ENCODE measurements at places on chromosomes 4 and X.
A peak's percentile ranks its signal among the peaks of the same experiment; 100 is the strongest.

- no peak for DNase-seq
Observed at GRCh38 chr4:36209941-36210649, 34.2 kb downstream of the ARAP2 start.

DNA sequence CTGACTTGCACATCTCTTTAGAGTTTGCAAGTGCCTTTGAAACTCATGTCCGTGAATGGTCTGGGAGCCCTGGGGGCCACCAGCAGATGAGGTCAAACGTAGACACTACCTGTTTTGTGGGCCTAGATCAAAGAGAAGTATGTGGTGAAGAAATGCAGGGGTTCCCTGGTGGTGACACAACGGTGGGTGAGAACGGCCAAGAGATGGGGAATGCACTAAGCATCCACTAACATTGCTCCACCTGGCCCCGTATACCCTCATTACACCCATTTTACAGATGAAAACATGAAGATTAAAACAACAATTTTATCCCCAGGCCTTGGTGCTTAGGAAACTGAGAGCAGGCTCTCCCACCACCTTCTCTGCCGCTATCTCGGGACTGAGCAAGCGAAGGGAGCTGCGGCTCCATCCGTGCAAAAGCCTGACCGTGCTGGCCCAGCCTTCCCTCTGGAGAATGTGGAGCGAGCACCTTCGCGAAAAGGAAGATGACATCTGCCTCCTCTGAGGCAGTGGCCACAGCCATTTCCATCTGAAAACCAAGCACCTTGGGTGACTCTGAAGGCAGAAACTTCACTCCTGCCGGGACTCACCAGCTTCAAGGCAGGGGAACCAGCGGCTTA, 91.9 kb downstream of the EVC2 start:
- DNase-seq = no peak

- DNase-seq = no peak
Observed at GRCh38 chr4:84470204-84470785, 28.8 kb downstream of the NKX6-1 start.

DNA sequence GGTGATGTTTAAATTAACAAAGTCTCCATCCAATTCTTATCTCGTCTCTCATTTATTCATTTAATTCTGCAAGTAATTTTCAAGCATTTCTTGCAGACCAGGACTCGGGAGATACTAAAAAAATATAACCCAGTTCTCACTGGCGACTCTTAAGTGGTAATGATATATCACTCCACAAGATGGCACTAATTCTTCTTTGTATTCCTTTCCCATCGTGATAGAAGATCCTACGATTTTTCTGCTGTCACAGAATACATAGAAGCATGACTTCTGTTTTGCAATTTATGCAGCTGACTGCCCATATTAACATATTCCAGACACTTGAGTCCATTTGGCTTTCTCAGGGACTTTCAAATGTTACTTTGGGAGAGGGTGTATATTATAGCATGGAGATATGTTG, 64.0 kb upstream of the FGF13 start:
- peak; percentile 3 for DNase-seq

DNA sequence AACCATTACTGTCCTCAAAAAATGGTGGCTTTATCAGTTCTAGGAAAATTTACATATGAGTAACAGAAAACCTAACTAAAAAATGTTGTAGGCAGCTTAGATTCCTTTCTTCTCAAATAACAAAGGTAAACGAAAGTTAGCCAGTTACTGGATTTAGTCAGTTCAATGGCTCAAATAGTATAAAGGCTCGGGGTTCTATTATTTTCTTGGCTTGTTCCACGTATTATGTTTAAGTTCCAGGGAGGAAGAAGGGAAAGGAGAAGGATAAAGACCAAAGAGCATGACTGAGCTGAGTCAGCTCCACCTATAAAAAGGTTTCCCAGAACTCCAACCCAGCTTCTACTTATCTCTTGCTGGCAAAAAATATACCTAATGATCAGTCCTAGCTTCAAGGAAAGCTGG, 41.0 kb upstream of the MAB21L2 start:
- DNase-seq = no peak

DNA sequence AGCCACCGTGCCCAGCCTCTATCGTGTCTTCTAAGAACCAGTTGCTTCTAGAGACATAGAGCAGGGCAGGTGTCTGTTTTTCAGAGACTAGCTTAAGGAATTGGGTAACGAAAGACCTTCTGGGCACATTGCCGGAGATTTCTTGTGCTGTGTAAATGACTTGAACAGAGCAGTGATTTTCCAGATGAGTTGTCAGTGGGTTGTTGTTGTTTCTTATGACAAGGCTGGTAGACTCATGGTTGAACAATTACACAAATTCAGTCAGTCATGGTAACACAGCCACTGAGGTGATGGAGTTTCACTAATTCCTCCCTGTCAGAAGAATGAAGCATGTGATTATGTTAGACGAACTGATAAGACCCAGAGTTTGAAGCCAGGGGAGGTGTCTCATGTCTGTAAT, 20.5 kb upstream of the DDX3X start:
- DNase-seq = peak; percentile 69

DNA sequence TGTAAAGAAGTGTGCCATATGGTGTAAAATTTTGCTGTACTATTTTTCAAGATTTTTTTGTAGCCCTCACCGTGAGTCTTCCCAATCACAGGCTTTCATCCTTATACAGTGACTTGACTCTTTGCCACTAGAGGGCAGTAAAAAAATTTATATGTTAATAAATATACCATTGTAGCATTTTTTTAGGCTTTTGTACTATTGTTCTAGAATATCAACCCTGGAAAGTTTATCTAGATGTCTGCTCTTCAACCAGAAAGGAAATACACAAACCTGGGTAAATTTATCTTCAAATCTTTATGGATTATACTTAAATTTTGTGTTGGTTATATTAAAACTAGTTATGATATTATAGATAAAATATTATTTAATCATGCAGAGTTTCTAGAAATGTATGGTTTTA, 235.3 kb downstream of the TENM3 start:
- DNase-seq = peak; percentile 50

DNA sequence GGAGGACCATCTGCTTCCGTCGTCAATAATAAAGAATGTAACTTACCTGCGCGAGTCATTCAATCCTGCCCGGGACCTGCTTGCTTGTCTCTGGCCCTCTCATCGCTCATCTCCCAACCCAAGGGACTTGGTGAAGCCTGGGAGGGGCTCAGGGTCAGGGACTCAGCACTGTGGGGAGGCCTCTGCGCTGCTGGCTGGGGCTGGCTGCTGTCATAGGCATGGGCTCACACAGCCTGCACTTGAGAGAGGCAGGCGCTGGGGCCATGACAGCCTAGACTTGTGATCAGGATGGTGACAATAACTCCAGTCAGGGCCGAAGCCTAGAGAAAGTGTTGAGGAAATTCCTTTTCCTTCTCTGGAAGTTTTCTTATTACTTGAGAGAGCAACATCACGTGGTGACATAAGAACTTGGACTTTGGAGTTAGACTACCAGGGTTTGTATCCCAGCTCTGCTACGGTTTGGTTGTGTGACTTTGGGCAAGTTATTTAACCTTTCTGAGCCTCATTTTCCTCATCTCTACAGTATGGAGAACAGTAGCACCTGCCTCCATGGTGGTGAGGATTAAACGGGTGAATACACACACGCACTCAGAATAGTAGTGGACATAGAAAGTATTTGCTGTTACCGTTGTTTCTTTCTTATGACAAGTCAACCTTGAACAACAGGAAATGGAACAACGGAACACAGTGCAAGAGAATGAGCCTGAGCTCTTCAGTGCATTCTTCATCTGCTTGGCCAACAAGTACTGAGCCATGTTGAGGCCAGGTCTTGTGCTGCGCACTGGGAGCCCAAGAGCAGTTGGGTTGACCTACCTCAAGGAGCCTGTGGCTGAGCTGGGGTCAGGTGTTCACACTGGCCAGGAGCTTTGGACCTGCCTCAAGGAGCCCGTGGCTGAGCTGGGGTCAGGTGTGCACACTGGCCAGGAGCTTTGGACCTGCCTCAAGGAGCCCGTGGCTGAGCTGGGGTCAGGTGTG, 60.5 kb downstream of the TBC1D14 start:
- DNase-seq = no peak

GRCh38 chr4:32042486-32043247, 1322.5 kb downstream of the PCDH7 start:
- no peak for DNase-seq

GRCh38 chrX:74383611-74384010, 37.7 kb upstream of the SLC16A2 start:
- peak; percentile 4 for DNase-seq

GRCh38 chr4:24137671-24138601, 248.1 kb upstream of the PPARGC1A start:
- no peak for DNase-seq

- no peak for DNase-seq
Observed at GRCh38 chrX:2705046-2705832, 14.1 kb downstream of the CD99 start.

GRCh38 chrX:47204970-47205369, 11.3 kb downstream of the UBA1 start:
- DNase-seq = no peak

DNA sequence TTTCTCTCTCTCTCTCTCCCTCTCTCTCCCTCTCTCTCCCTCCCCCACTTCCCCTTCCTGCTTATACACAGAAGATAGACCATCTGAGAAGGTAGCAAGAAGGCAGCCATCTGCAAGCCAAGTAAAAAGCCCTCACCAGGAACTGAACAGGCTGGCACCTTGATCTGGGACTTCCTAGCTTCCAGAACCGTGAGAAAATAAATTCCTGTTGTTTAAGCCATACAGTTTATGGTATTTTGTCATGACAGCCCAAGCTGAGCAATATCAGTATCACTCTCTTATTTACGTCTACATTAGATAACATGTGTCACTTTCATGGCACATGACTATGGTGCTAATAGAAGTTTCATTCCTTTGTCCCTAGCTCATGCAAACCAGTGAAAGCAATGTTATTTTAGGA, 581.1 kb downstream of the INPP4B start:
- DNase-seq = no peak

DNA sequence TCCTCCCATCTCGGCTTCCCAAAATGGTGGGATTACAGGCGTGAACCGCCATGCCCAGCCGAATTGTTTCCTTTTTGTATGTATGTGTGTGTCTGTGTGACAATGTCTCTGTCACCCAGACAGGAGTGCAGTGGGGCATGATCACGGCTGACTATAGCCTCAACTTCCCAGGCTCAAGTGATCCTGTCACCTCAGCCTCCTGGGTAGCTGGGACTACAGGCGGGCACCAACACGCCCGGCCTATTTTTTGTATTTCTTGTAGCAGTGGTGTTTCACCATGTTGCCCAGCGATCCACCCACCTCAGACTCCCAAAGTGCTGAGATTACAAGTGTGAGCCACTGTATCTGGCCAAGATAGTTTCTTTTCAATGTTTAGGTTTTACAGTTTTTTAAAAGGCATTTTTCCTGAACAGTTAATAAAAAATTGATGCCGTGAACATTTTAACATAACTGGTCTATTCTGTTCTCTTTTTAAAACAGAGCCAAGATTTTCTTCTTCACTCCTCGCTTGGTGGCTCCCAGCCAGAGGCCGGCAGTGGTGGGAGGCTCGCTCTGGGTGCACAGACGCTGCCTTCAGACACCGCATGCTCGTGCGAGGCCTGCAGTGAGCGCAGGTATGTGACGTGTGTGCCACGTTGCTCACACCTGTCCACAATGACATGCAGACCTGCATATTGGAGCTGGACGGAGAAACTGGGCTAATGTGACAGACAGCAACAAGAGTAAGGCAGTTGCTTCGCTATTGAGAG, 88.5 kb downstream of the FAM193A start:
- DNase-seq = no peak
